ENCODE measurements at places on chromosomes 1 and 21. TPM values are rescaled to one million over a fixed set of nuclear protein-coding genes. Genes with fewer than 3 reads are reported as not detected.

Gene LCE6A
- total RNA-seq, result not detected

Gene CHI3L1
- not detected for total RNA-seq

Gene CR1L
- total RNA-seq, result not detected

Gene NBPF6
- total RNA-seq, result not detected

Gene SELENBP1
- total RNA-seq, result 6.5 TPM

Gene SETD4
- total RNA-seq, result 12.2 TPM

Gene TUFT1
- 9.2 TPM for total RNA-seq

Gene ACTA1
- not detected for total RNA-seq

Gene ITGB2
- total RNA-seq, result 0.70 TPM

Gene OR2T33
- total RNA-seq, result not detected

Gene OPRD1
- 0.01 TPM for total RNA-seq

Gene ZNF695
- total RNA-seq, result 2.9 TPM

Gene HMGCS2
- total RNA-seq, result not detected

Gene DRAXIN
- total RNA-seq, result 0.06 TPM

Gene TENT5C
- 0.03 TPM for total RNA-seq

Gene PTGER3
- not detected for total RNA-seq

Gene PPM1J
- 0.75 TPM for total RNA-seq

Gene GSTM2
- 3.4 TPM for total RNA-seq

Gene AKR7A3
- 0.32 TPM for total RNA-seq

Gene RPE65
- not detected for total RNA-seq

Gene CFHR4
- not detected for total RNA-seq

Gene THEM4
- 13.9 TPM for total RNA-seq

Gene AXDND1
- total RNA-seq, result 0.25 TPM

Gene AUNIP
- total RNA-seq, result 7.8 TPM

Gene WNT9A
- total RNA-seq, result 9.0 TPM

Gene B3GALT2
- total RNA-seq, result not detected

Gene TMPRSS15
- total RNA-seq, result not detected

Gene DNAJC6
- total RNA-seq, result 7.1 TPM

Gene RHOU
- 9.5 TPM for total RNA-seq

Gene CHODL
- not detected for total RNA-seq

Gene S100A12
- total RNA-seq, result not detected

Gene BLACAT1
- not detected for total RNA-seq

Gene TSPAN2
- 1.3 TPM for total RNA-seq

Gene METTL25B
- 20.0 TPM for total RNA-seq

Gene SVBP
- total RNA-seq, result 16.0 TPM

Gene GNAT2
- total RNA-seq, result 0.17 TPM

Gene CGN
- total RNA-seq, result 1.8 TPM

Gene ADGRL4
- not detected for total RNA-seq

Gene AADACL3
- not detected for total RNA-seq

Gene MYBPH
- total RNA-seq, result not detected

Gene TRIM17
- total RNA-seq, result not detected

Gene OPTC
- not detected for total RNA-seq

Gene TMEM63A
- total RNA-seq, result 6.4 TPM

Gene E2F2
- 2.2 TPM for total RNA-seq

Gene MIER1
- 10.1 TPM for total RNA-seq

Gene MAP10
- 0.83 TPM for total RNA-seq

Gene SLC9A1
- 15.4 TPM for total RNA-seq

All from A549 treated with Mapracorat at 1 μM for 4 hours (cell line).